ENCODE measurements at places on chromosomes 12 and 14.
A peak's percentile ranks its signal among the peaks of the same experiment; 100 is the strongest.

- peak; percentile 33 for DNase-seq
Observed at GRCh38 chr14:89000007-89000942, 175.8 kb downstream of the TTC8 start.

DNA sequence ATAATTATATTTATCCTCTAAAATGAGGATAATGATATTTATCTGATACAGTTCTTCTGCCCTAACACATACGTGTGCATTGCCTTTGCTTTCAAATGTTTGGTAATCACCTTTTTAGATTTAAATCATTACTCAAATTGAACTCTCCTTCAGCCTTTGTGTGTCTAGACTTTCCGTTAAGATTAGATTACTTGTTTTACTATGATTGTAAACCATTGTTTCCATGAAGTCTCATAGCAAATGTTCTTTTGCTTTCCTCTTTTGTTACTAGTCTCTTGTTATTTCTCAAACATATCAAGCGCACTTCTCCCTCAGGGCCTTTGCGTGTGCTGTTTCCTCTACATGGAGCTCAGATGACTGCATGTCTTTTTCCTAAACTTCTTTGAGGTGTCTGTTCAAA is 63.7 kb downstream of the ETV6 start:
- DNase-seq, result no peak

DNA sequence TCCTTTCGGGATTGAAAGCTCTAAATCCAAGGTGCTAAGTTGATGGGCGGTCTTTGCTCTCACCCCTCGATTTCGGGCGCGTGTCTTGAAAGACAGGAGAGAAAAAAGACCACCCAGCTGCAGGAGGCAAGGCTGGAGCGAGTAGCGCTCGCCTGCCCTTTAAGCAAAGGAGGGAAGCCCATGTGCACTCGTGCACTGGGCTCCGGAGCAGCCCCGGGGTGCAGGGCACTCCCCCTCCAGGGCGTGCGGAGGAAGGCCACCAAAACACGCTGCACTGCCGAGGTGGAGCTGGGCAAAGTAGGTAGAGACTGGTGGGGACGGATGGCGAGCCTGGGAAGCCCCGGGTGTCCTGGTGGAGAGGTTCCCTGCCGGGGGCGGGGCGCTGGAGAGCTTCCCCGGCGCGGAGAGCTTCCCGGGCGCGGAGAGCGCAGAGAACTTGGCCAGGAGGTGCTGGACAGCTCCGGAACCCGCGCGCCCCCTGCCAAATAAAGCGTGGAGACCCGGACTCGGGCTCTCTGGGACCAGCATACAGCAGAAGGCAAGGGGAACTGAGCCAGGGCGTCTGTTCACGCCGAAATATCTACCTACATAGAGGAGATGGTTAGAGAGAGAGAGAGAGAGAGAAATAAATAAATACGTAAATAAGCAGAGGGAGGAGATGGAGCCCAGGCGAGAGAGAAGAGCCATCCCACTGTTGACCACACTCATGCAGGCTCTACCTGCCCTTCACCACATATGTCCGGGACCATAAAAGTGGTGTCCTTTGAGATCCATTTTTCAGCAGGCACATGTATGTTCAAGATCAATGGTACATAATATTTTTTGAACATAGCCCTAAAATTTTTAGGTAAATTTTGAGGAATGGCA is 662 bp upstream of the NELL2 start:
- peak; percentile 5 for DNase-seq

DNA sequence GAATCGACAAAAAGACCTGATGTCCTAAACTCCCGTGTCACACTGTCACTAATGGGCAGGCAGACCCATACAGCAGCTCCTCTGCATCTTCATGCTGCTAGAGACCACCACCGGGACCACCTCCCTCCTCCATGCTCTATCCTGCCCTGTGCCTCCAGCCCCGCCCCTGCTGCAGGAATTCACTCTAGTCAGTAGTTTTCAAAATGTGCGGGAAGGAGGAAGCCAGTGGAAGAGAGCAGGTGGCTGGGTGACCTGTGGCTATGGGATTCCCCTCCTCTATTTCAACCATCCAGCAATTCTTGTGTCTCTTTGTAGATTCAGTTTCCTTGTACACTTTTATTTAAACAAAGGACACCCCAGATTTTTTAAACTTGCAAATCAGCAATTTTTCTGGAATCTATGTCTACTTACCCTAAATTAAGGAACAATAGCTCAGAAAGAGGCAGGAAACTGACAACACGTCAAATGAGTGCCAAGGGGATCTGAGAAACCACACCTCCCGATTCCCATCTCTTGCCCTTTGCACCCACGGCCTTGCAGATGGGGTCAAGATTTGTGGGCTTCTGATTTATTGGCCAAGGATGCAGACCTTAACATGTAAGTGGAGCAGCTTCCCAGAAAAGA is 20.4 kb upstream of the MAP1LC3B2 start:
- no peak for DNase-seq

GRCh38 chr12:77049767-77050353 is 15.5 kb downstream of the E2F7 start:
- DNase-seq, result peak; percentile 80

DNA sequence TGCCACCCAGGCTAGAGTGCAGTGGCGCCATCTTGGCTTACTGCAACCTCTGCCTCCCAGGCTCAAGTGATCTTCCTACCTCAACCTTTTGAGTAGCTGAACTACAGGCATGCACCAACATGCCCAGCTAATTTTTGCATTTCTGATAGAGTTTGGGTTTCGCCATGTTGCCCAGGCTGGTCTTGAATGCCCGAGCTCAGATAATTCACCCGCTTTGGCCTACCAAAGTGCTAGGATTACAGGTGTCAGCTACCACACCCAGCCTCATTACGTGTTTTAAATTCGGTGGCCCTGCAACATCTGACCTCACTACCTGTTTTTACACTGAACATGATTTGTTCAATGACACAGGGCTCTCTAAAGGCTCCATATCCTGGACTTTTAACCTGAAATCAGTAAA is 22.9 kb upstream of the RDH16 start:
- no peak for DNase-seq

GRCh38 chr12:58925751-58926150 is 5.4 kb upstream of the LRIG3 start:
- no peak for DNase-seq

- no peak for DNase-seq
Observed at GRCh38 chr14:96364962-96365361, 1.6 kb downstream of the GSKIP start.

All from GM12865 (cell line).